Hepatocyte (in vitro differentiated cells): ENCODE measurements at places on chromosomes 4 and X.

GRCh38 chr4:120916937-120917336 lies 5.6 kb downstream of the PRDM5 start:
- DNase-seq, result no peak

DNA sequence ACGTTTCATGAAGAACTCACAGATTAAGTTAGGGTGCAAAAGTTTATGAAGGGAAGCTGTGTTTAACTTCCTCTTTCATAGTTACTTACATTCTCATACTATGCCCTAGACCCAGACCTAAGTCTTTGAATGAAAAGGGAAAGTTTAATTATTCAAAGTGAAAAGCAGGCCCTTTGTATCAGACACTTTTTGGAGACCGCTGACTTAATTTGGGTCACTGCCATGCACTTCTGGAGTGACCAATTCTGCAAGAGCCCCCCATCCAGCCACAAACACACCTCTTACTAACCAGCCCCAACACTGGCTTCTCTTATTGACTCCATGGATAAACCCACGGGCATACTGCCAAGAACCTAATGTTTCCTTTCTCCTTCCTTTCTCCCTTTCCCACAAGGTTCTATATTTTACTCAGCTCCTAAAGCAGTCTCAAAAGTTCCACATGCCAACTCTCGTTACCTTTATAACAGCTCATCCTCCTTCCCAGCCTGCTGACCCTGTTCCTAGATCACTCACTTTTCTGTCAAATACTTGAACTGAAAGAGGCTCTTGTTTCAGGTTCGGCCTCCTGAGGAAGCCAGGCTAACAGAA lies 34.5 kb downstream of the ABCE1 start:
- DNase-seq, result no peak

GRCh38 chr4:145618210-145618931 lies 814 bp upstream of the MMAA start:
- DNase-seq, result peak; percentile 15

DNA sequence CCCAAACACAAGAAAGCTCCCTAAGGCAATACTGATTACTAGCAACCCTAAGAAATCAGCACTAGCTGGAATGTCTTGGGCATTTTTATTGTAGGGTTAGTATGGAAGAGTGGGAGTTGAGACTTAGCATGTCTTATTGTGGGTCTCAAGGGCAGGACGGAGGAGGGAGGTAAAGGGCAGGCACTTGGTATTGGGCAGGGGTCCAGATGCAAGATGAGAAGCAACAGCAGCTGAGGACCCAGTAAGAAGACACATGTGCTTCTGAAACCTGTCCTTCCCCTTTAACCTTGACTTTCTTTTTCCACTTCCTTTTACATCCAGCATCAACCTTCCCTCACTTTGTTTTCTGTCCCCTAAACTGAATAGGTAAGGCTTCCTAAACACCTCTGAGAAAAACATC lies 37.4 kb downstream of the LARP7 start:
- DNase-seq, result no peak

DNA sequence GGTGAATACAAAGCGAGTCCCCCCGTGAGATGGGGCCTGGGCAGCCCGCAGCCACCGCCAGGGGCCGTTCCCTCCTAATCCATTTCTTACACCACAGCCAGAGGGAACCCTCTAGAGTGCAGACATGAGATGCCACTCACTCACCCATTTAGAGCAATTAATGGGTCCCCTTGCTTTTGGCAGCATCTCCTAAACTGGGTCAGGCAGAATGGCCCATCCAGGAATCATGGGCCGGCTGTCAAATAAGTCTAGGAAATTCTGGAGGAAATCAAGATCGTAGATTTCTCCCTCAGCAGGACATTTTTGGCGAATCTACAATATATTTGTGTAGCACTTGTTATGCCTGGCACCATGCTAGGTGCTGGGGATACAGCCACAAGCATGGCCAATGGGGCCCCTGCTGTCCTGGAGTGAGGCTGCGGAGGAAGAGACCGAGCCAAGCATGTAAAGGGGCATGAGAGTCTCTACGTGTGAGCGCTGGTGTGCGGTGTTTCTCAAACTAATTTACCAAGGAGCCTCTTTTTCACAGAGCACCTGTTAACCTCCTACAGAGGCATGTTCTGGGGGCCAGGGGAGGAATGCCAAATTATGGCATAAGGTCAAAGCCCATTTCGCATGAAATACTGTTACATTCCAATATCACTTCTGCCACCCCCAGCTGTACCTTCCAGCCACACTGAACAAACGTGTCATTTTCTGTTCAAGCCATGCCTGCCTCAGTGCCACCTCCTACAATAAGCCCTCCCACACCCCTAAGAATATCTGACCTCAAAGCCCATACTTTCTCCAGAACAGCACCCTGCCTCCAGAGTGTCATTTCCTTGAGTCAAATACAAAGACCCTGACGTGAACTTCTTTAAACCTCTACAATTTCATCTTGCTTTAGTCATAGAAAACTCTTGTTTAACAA lies 28.1 kb upstream of the JAKMIP1 start:
- no peak for DNase-seq

- no peak for DNase-seq
These were observed 1849.7 kb downstream of the PCDH7 start for GRCh38 chr4:32569861-32570260.

DNA sequence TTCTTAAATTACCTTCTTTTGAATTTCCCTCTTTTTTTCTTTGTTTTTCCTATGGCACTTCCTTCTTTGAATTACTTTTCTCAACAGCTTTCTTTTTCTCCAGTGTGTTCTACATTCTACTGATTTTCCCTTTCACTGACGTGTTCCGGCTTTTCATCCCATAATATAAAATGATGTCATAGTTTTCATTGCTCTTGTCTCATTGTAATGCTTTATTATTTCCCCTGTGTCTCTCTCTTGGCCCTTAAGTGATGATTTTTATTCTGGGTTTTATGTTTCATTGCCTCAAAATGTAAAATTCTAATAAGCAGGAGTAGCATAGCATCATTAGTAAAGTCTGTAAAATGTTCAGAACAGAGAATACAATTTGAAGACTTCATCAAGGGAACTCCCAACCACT lies 299.3 kb downstream of the KCTD8 start:
- no peak for DNase-seq

- DNase-seq, result no peak
These were observed 176.2 kb upstream of the CENPE start for GRCh38 chr4:103374306-103374705.

- no peak for DNase-seq
These were observed 166.8 kb downstream of the BTC start for GRCh38 chr4:74627504-74627903.

DNA sequence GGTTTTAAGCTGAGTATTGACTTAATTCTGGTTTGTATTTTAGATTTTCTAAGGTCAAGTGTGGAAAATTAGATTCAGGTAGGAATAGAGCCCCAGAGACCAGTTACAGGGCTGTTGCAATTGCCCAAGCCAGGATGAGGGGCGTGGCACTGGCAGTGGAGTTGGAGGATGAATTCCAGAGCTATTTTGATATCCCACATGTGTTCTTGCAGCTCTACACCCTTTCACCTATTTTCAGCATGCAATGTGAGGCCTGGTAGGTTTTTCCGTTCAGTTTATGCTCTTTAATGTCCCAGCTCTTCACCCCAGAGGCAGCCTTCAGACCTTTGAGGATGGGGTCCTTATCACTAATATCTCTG lies 17.9 kb upstream of the OGT start:
- no peak for DNase-seq

GRCh38 chr4:189117426-189117825 lies 823.2 kb upstream of the FRG1 start:
- no peak for DNase-seq

- no peak for DNase-seq
These were observed 334.9 kb downstream of the HNRNPD start for GRCh38 chr4:82038936-82039335.

DNA sequence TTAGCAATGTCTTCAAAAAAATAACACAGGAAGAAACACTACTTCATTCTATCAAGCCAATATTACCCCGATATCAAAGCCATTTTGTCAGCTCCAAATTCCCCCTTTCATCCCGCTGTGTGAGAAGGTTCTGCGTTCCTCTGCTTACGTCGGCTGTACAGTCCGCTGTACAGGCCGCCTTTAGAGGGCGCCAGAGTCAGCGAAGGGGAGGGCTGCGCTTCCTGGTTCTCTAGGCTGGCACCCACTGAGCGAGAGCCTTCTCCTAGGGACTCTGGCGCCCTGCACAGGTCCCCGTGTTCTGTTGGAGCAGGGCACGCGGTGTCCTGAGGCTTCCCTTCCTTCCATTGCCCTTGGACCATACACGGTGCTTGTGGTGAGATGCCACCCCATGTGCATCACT lies 25.3 kb upstream of the CT45A1 start:
- no peak for DNase-seq

DNA sequence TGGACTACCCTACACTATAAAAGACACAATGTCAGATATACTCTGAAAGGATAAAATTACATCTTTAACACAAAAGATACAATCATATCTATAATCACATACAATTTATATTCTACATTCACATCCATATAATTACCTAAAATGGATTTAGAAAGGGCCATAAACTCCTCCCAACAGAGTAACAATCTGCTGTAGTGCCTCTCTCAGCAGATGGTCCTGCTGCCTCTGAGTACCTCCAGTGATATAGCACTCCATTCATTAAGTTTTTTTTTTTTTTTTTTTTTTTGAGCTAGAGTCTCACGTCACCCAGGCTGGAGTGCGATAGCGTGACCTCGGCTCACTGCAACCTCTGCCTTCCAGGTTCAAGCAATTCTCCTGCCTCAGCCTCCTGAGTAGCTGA lies 7.4 kb downstream of the ANKRD37 start:
- DNase-seq, result no peak

DNA sequence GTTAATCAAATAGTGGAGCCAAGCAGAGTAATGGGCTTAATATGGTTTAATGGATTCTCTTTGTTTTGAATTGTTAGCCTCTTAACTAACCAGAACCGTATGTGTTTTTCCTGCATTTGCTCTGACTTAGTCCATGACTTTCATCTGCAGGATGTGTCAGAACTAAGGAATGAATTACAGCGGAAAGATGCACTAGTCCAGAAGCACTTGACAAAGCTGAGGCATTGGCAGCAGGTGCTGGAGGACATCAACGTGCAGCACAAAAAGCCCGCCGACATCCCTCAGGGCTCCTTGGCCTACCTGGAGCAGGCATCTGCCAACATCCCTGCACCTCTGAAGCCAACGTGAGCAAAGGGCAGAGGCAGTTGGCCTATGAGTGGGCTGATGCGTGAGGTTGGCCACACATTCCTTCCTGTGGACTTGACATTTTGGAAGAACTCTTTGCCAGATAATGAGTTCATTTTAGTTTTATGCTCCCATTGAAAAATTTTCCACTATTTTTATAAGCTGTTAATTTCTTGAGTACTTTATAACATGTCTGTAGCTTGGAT lies 9.1 kb downstream of the MED28 start:
- no peak for DNase-seq

GRCh38 chr4:17512973-17513665 lies 1.2 kb upstream of the QDPR start:
- no peak for DNase-seq

DNA sequence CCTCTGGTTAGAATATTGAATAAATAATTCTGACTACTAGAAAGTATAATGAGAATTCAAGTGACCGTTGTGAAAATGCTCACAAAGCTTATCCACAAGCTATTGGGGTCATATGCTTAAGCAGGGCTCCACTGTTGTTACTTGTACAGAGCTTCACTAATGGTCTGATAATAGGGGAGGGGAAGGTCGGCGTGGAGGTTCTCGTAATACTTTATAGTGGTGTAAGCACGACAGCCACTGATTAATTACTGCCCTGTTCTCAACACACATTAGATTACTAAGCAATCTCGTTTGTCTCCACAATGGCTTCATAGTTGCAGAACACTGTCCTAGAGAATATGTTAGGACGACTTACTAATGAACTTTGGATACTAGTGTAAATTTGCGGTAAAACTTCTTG lies 11.6 kb downstream of the UNC5C start:
- no peak for DNase-seq

- no peak for DNase-seq
These were observed 30.5 kb upstream of the ADGRG2 start for GRCh38 chrX:19152762-19153161.

DNA sequence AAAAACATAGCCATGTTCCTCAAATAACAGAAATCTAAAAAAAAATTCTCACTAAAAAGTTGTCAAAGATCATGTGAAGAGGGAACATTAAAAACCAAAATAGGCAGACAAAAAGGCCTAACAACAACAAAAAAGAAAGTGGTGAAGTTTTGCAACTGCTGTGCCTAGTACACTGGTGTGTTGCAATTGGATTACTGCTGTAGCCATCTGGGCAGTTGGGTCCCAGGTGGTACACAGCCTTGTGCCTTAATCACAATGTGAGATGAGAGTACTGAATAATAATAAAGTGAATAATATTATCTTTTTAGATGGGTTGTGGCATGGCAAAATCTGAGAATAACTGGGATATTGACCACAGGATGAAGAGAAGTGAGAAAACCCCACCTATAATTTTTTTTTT lies 12.0 kb downstream of the C4orf54 start:
- no peak for DNase-seq

DNA sequence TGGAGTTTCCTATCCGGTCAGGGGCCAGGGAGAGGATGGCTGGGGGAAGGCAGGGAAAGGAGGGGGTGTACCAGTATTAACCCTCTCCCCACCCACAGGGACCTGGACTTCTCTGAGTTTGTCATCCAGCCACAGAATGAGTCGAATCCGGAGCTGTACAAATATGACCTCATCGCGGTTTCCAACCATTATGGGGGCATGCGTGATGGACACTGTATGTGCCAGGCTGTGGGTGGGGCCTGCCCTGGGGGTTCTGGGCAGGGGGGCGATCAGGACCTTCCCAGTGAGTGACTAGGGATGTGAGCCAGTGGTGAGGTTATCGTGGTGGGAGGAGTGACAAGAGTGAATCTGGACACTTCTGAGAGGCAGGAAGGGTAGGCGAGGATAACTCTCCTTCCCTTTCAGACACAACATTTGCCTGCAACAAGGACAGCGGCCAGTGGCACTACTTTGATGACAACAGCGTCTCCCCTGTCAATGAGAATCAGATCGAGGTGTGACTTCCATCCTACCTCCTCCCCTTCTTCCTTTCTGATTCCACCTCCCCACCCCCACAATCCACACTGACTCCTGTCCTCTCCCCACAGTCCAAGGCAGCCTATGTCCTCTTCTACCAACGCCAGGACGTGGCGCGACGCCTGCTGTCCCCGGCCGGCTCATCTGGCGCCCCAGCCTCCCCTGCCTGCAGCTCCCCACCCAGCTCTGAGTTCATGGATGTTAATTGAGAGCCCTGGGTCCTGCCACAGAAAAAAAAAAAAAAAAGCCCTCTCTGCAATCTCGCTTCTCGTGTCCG lies 14.6 kb downstream of the USP11 start:
- no peak for DNase-seq

DNA sequence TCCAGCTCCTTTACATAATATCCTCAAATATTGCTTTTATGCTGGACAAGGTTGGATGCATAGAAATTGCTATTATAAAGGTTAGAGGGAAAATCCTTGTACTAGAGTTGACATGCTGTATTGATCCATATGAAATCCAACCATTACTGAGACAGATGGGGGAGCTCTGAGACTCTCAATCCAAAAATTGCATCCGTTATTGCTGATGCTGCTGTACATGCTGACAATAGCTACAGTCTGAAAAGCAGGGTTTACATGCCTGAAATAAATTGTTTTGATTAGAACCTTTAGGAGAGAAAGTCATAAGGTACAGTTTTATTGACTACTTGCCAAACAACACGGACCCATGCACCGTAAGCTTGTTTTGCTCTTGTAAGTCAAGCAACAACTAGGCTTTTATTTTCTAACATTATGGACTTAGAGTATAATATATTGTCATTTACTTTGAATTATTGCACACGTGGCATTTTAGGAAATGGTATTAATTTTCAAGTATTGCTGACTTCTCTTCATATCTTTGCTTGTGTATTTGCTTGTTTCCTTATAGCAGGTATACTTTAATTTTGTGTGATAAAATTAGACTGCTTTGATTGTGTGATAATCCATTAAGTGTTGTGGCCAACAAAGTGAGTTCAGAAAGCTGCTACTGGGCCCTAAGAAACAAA lies 1365.2 kb downstream of the STIM2 start:
- peak; percentile 7 for DNase-seq
